ENCODE measurements at places on chromosomes 4 and X.

DNA sequence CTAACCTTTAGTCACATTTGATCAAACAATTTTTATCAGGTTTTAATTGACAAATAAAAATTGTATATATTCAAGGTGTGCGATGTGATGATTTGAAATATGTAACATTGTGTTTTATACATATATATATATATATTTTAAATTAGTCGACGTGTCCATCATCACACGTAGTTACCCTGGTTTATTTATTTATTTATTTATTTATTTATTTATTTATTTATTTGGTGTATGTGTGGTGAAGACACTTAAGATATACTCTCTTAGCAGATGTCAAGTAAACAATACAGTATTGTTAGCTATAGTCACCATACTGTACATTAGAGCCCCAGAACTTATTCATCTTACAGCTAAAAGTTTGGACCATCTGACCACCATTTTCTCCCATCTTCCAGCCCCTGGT, 224.9 kb upstream of the HHIP start:
- H3K27me3 ChIP-seq = no peaks in the 10 kb centered on the region
- H3K4me3 ChIP-seq = no peak overlapping the region
- H3K36me3 ChIP-seq = no peaks in the 10 kb centered on the region
- no peak for DNase-seq
- H3K27ac ChIP-seq = no peak overlapping the region

- H3K27me3 ChIP-seq = no peaks in the 10 kb centered on the region
- H3K36me3 ChIP-seq = peaks cover 49% of the 10 kb centered on the region
- DNase-seq = no peak
Observed at GRCh38 chr4:1226144-1226481, 22.8 kb downstream of the CTBP1 start.

DNA sequence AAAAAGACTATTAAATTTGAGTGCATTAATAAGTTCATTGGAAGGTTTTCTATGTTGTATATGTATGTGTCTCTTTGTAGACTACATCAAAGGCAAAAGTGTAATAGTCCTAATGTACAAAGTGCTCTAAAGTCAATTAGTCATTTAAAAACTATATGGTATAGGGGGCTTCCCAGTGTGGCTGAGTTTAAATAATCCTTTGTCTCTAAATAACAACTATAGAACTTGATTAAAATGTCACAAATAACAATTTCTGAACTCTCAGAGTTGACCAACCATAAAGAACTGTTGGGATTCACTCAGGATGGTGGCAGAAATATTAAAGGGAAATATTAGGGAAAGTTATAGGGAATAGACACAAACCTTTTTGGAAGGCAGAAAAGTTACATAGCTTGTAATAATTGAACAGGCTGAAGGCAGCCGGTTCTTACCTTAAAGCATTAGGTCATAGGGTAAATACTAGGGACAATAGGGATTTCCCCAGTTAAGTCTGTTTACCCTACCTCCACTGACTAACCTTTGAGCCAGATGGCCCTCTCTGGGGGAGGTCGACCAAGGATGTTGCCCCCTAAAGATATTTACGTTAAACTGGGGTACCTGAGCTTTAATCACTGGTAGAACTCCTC, 1054.2 kb downstream of the ARAP2 start:
- no peaks in the 10 kb centered on the region for H3K27me3 ChIP-seq
- no peak for DNase-seq
- no peaks in the 10 kb centered on the region for H3K36me3 ChIP-seq
- H3K4me1 ChIP-seq = no peaks in the 10 kb centered on the region
- H3K27ac ChIP-seq = no peak overlapping the region
- H3K4me3 ChIP-seq = no peak overlapping the region

- H3K4me3 ChIP-seq = no peak overlapping the region
- no peaks in the 10 kb centered on the region for H3K27me3 ChIP-seq
- no peak overlapping the region for H3K27ac ChIP-seq
- DNase-seq = no peak
- H3K4me1 ChIP-seq = no peaks in the 10 kb centered on the region
Observed at GRCh38 chr4:74235135-74235534, 73.1 kb upstream of the EPGN start.

DNA sequence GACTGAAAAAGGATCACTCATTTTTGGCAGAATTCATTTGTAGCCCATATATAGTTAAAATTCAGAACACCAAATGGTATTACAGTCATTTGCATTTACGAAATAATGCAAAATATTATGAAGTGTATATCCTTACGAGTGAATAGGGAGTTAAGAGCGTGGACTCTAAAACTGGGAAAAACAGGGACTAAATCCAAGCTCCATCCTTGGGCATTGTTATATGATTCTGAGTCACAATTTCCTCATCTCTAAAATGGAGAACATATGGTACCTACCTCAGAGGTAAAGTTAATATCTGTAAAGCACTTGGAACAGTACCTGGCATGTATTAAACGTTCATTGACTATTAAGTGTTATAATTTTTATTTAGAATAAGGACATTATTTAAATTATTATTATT, 106.3 kb downstream of the ZAR1 start:
- H3K27me3 ChIP-seq = no peaks in the 10 kb centered on the region
- DNase-seq = no peak
- H3K4me3 ChIP-seq = no peak overlapping the region
- H3K4me1 ChIP-seq = no peaks in the 10 kb centered on the region

GRCh38 chr4:182916483-182917181, 554 bp downstream of the DCTD start:
- peaks cover 30% of the 10 kb centered on the region for H3K4me1 ChIP-seq
- H3K36me3 ChIP-seq = peaks cover 7% of the 10 kb centered on the region
- no peaks in the 10 kb centered on the region for H3K27me3 ChIP-seq
- peak overlapping the region; percentile 14 for H3K4me3 ChIP-seq
